ENCODE measurements at places on chromosomes 5 and 9.

- DNase-seq, result no peak
Observed at GRCh38 chr9:135568026-135568425, 6.5 kb downstream of the PAEP start.

- DNase-seq, result no peak
Observed at GRCh38 chr5:67346611-67347010, 150.0 kb upstream of the CD180 start.

DNA sequence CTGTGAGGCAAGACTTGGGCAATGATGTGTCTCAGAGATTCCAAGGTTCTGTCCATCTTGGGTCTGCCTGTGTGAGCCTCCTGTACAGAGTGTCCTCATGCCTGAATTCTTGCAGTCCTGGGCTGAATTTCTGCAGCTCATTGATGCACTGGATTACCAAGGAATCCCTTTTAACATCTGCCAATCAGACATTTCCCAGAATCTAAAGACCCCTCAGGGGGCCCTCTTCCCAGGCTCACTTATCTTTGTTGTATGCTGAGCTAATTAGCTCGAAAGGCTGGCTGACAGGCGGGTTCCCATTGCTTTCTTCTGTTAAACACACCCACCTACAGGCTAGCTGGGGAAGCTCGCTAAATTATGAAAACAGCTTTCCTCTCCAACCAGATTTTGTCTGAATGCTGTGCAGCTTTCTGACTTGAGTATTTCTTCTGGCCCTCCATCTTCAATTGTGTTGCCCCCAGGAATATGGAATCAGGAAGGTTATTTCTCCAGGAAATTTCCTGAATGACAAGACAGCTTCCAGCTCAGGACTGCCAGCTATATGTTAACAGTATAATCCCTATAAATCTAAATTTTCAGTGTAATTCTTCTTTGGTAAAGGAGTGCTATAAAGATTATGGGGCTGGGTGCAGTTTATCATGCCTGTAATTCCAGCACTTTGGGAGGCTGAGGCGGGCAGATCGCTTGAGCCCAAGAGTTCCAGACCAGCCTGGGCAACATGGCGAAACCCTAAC is at the start of gene LIX1:
Gene LIX1 (minus strand): TSS at position 91 of the 734 bp plus-strand sequence. CDS start 35 bp downstream, at position 56.
- no peak for DNase-seq

DNA sequence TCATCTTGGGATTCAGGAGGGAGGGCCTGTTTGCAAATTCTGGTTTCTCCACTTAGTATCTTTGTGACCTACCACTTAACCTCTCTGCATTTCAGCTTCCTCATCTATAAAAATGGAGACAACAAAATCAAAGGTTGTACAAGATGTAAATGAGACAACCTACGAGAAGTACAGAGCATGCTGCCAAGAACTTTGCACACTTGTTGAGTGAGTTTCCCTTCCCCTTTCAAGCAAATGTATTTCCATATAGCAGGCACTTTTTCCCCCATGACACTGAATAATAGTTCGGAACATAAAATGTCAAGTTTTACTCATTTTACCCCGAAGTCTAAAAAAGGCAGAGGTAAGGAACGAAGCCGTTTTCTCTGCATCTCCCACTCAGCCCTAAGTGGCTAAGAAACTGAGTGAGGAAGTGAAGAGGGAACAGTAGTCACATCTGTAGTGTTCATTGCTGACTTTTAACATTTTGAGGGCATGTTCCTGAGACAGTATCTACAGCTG is 159.0 kb downstream of the TLE1 start:
- DNase-seq, result no peak

DNA sequence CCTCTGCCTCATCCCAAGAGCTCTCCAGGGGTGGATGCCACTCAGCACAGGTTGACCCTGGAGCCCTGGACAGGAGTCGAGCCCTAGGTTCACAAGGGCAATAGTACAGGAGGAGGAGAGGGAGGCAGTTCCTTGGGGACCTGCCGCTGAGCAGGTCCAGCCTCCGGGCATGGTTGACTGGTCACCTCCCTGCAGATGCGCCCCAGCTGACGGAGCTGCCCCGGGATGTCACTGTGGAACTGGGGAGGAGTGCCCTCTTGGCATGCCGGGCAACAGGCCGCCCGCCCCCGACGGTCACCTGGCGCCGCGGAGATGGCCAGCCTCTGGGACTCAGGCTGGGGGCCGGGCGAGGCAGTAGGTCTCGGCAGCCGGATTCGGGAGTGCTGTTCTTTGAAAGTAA is 53.7 kb downstream of the HMCN2 start:
- DNase-seq, result no peak

GRCh38 chr5:93240228-93240834 is 340.7 kb downstream of the NR2F1-AS1 start:
- DNase-seq, result no peak

DNA sequence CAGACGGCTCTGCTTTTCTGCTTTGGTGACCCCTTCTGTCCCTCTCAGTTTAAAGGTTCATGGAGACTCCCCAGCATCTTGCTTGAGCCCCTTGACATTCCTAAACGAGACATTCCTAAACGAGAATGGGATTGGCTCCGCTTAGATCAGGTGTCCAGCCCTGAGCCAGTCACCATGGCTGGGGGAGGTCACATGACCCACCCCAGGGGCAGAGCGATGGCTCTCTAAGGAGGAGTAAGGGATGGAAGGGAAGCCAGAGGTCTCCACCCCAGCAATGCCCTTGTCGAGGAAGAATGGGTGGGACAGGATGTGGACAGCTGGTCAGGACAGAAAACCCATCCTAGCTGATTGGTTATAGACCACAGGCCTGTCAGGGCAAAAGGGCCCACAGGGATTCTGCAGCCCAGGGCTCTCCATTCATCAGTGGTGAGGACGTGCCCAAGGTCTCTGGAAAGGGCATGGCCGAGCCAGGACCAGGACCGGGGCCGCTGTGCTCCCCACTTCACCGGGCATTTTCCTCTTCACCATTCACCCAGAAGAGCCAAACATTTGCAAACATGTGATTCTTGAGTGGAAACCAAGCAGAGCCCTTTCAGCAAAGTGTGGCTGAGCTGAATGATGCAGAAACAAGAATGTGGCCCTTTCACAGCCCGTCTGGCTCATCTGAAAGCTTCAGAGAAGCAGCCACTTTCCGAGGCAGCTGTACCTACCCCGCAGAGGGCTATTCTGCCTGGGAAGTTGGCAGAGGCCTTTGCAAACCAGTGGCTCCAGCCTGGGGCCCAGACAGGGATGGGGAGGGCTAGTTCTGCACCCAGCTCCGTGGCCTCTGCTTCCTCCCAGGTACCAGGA is 19.8 kb upstream of the AIF1L start:
- no peak for DNase-seq

DNA sequence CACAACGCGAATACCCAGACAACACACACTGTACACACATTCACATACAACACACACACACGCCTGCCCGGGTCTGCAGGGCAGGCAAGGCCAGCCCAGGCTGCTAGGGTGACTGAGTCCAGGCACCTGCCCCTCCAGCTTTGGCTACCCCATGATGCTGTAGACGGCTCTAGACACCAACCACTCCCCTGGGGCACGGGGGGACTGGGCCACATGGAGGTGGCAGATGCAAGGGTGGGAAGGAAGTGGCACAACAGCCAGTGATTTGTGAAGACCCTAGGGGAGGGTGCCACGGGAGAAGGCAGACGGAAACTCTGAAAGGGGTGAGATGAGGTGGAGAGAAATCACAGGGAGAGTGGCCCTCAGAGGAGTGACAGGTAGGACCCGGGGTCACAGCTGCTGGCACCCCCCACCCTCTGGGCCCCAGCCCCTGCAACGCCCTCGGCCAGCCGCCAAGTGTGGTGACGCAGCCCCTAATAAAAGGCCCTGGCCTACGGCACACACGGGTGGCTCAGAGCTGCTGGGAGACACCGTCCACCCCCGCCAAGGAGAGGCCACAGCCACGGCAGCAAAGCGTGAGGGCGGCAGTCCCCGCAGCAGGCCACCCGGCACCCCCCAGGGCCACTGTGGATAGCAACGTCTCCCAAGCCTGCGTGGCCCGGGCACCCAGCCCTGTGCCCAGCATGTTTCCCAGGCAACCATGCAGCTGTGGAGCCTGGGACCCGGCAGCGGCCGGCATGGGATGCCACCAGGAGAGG is 6.6 kb upstream of the CCDC187 start:
- DNase-seq, result no peak

GRCh38 chr9:121053544-121053943 is 3.5 kb upstream of the C5 start:
- DNase-seq, result no peak

DNA sequence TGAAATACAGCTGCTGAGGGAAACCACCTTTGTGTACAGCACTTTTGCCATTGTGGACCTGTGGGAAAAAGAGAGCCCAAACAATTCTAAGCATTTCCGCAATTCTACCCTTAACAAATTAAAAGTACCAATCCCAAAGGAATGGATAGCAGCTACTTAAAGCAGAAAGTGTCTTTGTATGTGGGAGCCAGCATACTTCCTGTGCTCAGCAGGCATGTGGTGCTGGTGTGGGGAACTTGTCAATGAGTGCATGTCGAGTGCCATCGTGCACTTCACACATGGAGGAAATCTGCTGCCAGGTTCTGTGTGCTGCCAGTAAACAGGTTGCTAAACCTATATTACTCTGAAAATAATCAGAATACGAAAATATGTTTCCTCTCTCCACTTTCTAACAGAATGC is 399.0 kb downstream of the LRRC70 start:
- no peak for DNase-seq

GRCh38 chr9:109231593-109231992 is 64.5 kb upstream of the FRRS1L start:
- DNase-seq, result no peak

GRCh38 chr9:92696619-92697018 is 26.7 kb upstream of the IPPK start:
- DNase-seq, result no peak

DNA sequence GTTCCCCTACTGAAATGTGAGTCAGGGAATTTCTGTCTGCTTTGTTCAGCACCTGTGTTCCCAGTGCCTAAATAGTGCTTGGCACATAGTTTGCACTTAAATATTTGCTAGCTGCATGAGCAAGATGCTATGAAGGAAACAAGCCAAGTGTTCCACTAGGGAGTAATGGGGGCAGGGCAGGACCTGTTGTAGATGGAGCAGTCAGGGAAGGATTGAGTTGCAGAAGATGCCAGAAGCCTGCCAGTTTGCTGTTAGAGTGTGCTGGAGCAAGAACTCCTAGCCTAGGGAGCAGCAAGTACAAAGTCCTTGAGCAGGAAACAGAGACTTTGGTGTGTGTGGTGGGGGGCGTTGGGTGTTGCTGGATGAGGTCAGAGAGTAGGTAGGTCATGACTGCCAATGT is 87.5 kb downstream of the DAB2IP start:
- DNase-seq, result no peak
